Progenitor cell of endocrine pancreas (in vitro differentiated cells): ENCODE measurements at places on chromosomes 7 and 10.
A peak's percentile ranks its signal among the peaks of the same experiment; 100 is the strongest.

- DNase-seq: no peak
Measured at GRCh38 chr10:123270806-123271205, 116.6 kb downstream of the BUB3 start.

DNA sequence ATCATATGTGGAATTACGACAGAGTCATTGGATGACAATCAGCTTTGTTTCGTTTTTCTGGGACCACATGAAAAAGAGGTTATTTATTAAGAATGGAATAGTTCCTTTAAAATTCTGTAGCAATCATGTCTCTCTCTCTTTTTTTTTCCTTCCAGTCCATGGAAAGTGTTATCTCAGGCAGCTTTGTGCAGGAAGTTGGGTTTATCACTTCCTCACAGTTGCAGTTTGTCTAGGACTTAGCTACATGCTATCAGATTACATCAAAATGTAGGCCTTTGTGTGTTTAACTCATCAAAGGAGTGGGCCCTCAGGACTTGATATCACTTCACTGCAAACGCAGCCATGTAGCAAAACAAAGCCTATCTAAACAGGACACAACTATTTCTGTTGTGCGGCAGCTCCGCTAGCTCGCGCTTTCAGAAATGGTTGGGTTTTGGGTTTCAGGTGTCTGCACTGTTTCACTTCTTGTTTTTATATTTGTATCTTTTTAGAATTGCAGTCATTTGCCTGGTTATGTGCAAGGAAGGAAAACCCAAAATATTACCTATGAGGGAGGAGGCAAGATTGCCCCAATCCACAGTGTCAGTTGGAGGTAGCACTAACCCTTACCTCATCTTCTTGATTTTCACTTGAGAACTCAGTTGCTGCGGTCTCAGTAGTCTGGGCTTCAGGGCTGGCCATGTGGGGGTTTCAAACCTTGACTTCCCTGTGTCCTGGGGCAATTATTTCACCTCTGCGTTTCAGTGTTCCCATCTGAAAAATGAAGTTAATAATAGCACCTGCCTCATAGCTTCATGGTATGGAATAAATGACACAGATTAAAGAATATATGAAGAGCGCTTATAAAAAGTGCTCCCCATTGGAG is 66.7 kb downstream of the HHEX start:
- DNase-seq: no peak

DNA sequence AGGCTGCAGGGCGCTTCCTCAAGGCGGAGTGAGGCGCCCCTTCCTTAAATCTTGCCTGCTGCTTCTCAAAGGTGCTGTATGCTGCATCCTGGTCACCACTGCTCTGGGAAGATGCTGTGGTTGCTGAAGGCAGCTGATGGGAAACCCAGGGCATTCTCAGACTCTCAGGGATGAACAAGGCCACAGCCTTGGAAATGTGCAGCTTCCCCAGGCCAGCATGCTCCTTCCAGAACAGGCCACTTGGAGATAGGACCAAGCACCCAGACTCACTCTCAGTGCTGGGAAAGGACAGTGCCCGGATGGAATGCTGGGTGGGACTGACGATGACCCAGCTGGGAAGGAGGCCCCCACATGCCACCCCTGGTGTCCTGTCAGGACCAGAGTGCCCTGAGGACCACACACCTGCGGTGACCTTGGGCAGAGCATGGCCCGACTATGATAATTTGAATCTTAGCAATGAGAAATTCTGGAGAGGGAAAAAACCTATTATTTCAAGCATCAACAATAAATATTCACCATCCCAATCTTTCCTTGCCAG is 235.5 kb downstream of the TNS3 start:
- no peak for DNase-seq

DNA sequence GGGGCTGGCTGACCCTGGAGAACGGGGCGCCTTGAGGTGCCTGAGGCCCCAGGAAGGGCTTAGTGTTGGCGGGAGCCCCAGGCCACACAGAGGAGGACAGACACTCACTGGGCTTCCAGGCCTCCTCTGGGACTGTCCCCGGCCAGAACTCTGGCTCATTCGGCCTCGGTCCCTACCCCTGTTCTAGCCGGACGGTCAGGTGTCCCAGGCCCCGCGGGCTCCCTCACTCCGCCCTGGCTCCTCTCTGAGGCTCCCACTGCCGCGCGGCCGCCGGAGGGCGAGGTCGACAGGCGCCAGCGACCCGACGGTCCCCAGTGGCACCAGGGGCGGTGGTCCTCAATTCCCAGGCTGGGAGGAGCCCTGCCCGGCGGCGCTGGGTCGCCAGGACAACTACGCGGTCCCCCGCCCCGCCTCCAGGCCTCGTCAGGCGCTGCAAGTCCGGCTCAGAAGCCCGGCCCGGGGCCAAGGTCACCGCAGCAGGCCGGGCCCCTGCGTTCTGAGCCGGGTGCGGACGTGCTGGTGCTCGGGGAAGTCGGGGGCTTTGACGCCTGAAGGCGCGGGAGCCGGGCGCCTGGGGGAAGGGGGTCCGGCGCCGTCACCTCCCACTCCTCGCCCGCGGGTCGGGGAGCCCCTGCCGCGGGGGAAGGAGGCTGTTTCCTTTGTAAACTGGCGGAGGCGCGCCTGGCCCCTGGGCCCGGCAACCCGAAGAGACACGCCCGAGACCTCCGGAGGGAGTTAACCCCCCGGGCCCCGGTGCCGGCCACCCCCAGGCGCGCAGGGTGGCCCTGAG is 1.1 kb upstream of the PWWP2B start:
- DNase-seq: peak; percentile 70

DNA sequence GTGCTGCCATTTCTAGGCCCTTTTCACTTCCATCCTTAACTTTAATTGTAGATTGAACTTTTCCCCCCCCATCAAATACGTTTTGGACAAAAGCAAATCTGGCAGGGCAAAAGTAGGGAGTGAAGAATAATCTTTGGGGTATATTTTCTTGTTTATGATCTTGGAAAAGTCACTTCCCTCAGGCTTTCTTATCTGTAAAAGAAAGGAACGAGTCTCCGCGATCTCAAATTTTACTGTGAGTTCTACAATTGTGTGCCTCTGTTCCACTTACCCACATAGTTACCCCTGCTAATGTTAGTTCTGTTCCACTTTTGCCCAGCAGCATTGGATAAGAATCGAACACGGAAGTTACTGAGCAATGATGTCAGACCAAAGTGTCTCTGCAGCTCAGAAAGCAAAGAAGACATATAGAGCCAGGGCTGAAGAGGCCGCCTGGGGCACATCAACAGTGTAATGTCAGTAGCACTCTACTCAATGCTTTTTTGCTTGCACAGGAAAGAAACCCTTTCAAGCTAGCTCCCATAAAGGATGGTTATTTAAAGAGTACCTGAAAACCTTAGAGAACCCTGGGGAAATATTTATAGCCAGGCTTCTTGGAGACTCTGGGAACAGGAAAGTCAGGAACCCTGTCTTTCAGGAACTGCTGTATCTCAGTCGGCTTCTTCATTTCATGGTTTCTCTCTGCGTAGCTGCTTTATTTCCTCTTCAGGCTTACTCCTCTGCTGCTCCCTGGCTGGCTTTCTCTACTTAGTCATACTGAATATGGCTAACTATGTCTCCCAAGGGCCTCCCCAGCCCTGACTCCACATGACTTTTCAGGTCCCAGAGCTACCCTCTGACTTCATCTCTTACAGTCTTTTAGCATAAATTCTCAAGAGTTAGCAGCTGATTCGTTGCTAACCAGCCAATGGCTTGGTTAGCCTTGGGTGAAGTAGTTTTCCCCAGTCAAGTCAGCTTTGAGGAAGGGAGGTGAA is 123.7 kb upstream of the FAM3C start:
- DNase-seq: no peak
